IPS DF 6.9 (cell line): ENCODE measurements at places on chromosomes 7 and 10.

- H3K27ac ChIP-seq = no peak overlapping the region
- no peak overlapping the region for H3K4me3 ChIP-seq
- H3K27me3 ChIP-seq = no peaks in the 10 kb centered on the region
- peaks cover 11% of the 10 kb centered on the region for H3K36me3 ChIP-seq
These were observed 12.6 kb downstream of the BAZ1B start for GRCh38 chr7:73509463-73509862.

DNA sequence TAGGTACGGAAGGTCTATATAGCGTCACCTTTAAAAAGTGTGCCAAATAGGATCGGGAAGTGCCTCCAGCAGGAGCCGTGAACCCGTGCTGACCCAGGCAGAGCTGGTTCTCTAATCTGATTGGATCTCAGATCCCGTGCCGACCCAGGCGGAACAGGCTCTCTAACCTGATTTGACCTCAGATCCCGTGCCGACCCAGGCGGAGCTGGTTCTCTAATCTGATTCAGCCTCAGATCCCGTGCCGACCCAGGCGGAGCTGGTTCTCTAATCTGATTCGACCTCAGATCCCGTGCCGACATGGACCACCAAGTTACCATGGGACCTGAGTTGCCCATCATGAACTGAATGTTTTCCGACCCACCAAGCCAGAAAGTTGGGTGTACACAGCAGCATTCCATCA is 463.9 kb downstream of the PTPRN2 start:
- no peaks in the 10 kb centered on the region for H3K4me1 ChIP-seq
- H3K27me3 ChIP-seq = no peaks in the 10 kb centered on the region
- H3K27ac ChIP-seq = no peak overlapping the region

- no peak for DNase-seq
- no peak overlapping the region for H3K27ac ChIP-seq
- H3K4me1 ChIP-seq = no peaks in the 10 kb centered on the region
- no peak overlapping the region for H3K4me3 ChIP-seq
- H3K36me3 ChIP-seq = no peaks in the 10 kb centered on the region
These were observed 22.4 kb upstream of the UTF1 start for GRCh38 chr10:133207627-133208026.

GRCh38 chr10:4013651-4014121 is 228.7 kb upstream of the KLF6 start:
- no peaks in the 10 kb centered on the region for H3K27me3 ChIP-seq
- H3K27ac ChIP-seq = no peak overlapping the region
- H3K36me3 ChIP-seq = no peaks in the 10 kb centered on the region
- no peak overlapping the region for H3K4me3 ChIP-seq
- no peaks in the 10 kb centered on the region for H3K4me1 ChIP-seq

DNA sequence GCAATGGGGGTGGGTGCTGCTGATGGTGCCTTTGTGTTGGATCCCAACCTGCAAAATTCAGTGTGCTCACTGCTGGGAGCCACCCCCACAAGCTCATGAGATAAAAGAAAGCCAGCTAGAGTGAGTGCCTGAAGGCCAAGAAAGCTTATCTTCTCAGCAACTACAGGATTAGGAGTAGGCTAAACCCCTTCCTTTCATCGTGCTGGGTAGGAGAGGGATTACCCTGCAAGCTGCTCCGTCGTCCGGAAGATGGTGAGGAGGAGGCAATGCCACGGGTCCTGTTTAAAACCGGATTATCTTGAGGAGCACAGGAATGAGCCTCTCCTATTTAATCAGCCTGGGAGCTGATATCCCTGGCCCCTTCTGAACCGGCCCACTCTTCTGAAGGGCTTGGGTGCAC is 258.0 kb downstream of the GALNT17 start:
- no peaks in the 10 kb centered on the region for H3K36me3 ChIP-seq
- H3K27ac ChIP-seq = no peak overlapping the region
- no peaks in the 10 kb centered on the region for H3K27me3 ChIP-seq
- no peak overlapping the region for H3K4me3 ChIP-seq
- 0 out of 2 replicates have a peak, but pooled peaks cover 1% of the 10 kb centered on the region for H3K4me1 ChIP-seq
- DNase-seq = no peak

DNA sequence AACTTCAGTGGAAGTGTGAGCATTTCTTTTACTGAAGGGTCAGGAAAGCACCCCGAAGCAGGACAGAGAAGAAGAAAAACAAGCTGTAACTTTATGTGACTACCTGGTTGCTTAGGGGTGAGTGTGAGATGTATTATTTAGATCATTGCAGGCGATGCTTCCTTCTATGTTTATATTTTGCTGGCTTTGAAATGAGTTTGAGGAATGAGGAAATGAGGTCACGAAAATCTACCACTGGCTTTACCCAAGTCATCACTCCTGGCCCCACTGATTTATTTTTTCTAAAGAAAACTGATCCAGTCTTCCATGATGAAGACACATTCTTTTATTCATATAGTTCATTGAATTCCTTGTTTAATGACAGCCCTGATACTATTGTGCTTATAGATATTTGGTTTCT is 716.6 kb upstream of the FZD8 start:
- no peak overlapping the region for H3K4me3 ChIP-seq
- no peaks in the 10 kb centered on the region for H3K27me3 ChIP-seq
- H3K27ac ChIP-seq = no peak overlapping the region
- no peaks in the 10 kb centered on the region for H3K36me3 ChIP-seq
- DNase-seq = no peak

GRCh38 chr7:151735851-151736402 is 141.0 kb downstream of the PRKAG2 start:
- H3K36me3 ChIP-seq = no peaks in the 10 kb centered on the region
- no peak for DNase-seq
- H3K27me3 ChIP-seq = no peaks in the 10 kb centered on the region
- peaks cover 5% of the 10 kb centered on the region for H3K4me1 ChIP-seq
- H3K4me3 ChIP-seq = no peak overlapping the region
- H3K27ac ChIP-seq = no peak overlapping the region

DNA sequence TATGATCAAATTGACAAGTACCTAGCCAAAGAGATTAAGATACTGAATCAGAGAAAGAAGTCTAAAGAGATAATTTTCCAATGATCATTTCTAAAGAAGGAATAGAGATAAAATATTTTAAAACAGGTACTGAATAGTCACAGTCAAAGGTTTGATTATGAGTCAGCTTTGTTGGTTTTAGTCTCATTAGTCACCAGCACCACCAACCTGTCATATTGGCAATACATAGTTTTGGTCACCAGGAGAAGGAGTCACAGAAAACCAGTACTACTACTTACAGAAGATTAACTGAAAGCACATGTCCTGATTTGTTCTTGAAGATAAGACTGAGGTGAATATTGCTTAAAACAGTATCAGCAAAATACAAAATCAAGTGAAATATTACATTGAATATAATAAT is 34.6 kb downstream of the ZEB1 start:
- no peak for DNase-seq
- no peak overlapping the region for H3K4me3 ChIP-seq
- H3K27ac ChIP-seq = no peak overlapping the region
- no peaks in the 10 kb centered on the region for H3K4me1 ChIP-seq
- no peaks in the 10 kb centered on the region for H3K27me3 ChIP-seq

GRCh38 chr7:148912758-148913541 is 28.9 kb upstream of the EZH2 start:
- no peak overlapping the region for H3K27ac ChIP-seq
- no peaks in the 10 kb centered on the region for H3K36me3 ChIP-seq
- no peak overlapping the region for H3K4me3 ChIP-seq
- peaks cover 5% of the 10 kb centered on the region for H3K4me1 ChIP-seq

- no peaks in the 10 kb centered on the region for H3K27me3 ChIP-seq
- H3K4me1 ChIP-seq = no peaks in the 10 kb centered on the region
- no peaks in the 10 kb centered on the region for H3K36me3 ChIP-seq
- H3K4me3 ChIP-seq = no peak overlapping the region
These were observed 121.0 kb upstream of the FAM171A1 start for GRCh38 chr10:15491856-15492642.

DNA sequence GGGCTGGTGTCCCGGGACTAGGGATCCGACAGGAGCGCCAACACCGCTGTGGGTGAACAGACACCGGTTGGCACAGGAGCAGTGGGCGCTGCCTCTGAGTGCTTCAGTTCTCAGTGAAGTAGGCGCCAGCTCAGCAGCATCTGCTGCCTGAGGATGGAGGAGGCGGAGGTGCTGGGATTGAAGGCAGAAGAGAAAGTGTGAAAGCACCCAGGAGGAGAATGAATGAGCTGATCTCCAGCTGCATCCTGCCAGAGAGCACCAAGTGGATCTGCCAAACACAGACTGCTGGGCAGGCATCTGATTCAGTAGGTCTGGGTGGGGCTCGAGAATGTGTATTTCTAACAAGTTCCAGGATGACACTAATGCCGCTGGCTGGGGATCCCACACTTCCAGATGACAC is 74.5 kb downstream of the LANCL2 start:
- H3K27me3 ChIP-seq = no peaks in the 10 kb centered on the region
- H3K27ac ChIP-seq = no peak overlapping the region
- no peak for DNase-seq

DNA sequence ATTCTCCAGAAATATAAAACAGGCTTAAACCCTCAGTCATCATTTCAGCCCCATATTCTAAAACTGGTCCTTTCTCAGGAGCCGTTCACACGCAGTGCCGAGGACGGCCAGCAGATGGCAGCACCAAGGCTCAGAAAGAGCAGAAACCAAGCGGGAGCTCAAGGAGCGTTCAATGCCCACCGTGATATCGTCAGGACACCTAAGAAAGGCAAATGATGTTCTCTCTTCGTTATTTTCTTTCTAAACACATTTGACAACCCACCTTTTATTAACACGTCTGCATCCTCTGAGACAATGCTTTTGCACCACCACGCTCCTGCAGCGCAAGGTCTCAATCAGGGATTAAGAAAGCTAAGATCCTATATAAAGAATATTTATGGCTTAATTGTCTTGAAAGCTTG is 45.7 kb upstream of the RBM33 start:
- peak; percentile 63 for DNase-seq
- H3K27ac ChIP-seq = no peak overlapping the region
- H3K4me1 ChIP-seq = 0 out of 2 replicates have a peak, but pooled peaks cover 4% of the 10 kb centered on the region
- H3K36me3 ChIP-seq = no peaks in the 10 kb centered on the region
- no peaks in the 10 kb centered on the region for H3K27me3 ChIP-seq
- no peak overlapping the region for H3K4me3 ChIP-seq

DNA sequence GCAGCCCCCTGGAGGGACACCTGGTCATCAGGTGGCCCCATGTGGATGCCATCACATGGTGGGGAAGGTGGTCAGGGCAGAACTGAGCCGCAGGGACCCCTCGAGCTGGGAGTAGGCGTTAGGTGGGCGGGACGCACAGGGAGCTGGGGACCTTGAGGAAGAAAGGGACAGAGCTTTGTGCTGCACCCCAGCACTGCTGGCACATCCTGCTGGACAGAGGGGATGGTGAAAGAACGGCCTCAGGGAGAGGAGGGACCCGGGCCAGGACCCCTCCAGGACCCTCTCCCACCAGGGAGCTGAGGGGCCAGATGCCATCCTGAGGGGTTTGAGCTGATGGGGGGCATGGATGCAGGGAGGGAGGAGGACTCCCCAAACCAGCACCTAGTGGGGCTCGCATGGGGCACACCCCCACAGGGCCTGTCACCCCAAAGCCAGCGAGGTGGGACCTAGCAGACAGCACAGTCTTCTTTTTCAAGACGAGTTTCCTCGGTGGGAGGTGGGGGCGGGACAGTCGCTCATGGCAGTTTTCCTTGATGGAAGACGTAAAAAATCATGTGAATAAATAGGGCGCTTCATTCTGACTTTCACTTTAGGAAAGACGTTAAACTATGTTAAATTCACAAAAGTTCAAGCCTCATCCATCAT is 43.3 kb downstream of the STK32C start:
- H3K27me3 ChIP-seq = no peaks in the 10 kb centered on the region
- H3K4me1 ChIP-seq = no peaks in the 10 kb centered on the region; the same call in 1 of the 2 replicates
- no peak overlapping the region for H3K27ac ChIP-seq
- no peak for DNase-seq

GRCh38 chr10:11270135-11270857 is 252.6 kb downstream of the CELF2 start:
- H3K4me1 ChIP-seq = no peaks in the 10 kb centered on the region; the same call in 1 of the 2 replicates
- DNase-seq = peak; percentile 86
- H3K36me3 ChIP-seq = no peaks in the 10 kb centered on the region
- H3K27ac ChIP-seq = no peak overlapping the region

- DNase-seq = no peak
- no peak overlapping the region for H3K27ac ChIP-seq
- H3K36me3 ChIP-seq = no peaks in the 10 kb centered on the region
- H3K4me3 ChIP-seq = no peak overlapping the region
- H3K4me1 ChIP-seq = 0 out of 2 replicates have a peak, but pooled peaks cover 1% of the 10 kb centered on the region
- no peaks in the 10 kb centered on the region for H3K27me3 ChIP-seq
These were observed 96.9 kb upstream of the FGFR2 start for GRCh38 chr10:121694966-121695643.

- H3K4me3 ChIP-seq = no peak overlapping the region
- no peaks in the 10 kb centered on the region for H3K27me3 ChIP-seq
- DNase-seq = no peak
- no peak overlapping the region for H3K27ac ChIP-seq
- H3K4me1 ChIP-seq = no peaks in the 10 kb centered on the region
These were observed 105.2 kb downstream of the FANK1 start for GRCh38 chr10:126001576-126001975.

DNA sequence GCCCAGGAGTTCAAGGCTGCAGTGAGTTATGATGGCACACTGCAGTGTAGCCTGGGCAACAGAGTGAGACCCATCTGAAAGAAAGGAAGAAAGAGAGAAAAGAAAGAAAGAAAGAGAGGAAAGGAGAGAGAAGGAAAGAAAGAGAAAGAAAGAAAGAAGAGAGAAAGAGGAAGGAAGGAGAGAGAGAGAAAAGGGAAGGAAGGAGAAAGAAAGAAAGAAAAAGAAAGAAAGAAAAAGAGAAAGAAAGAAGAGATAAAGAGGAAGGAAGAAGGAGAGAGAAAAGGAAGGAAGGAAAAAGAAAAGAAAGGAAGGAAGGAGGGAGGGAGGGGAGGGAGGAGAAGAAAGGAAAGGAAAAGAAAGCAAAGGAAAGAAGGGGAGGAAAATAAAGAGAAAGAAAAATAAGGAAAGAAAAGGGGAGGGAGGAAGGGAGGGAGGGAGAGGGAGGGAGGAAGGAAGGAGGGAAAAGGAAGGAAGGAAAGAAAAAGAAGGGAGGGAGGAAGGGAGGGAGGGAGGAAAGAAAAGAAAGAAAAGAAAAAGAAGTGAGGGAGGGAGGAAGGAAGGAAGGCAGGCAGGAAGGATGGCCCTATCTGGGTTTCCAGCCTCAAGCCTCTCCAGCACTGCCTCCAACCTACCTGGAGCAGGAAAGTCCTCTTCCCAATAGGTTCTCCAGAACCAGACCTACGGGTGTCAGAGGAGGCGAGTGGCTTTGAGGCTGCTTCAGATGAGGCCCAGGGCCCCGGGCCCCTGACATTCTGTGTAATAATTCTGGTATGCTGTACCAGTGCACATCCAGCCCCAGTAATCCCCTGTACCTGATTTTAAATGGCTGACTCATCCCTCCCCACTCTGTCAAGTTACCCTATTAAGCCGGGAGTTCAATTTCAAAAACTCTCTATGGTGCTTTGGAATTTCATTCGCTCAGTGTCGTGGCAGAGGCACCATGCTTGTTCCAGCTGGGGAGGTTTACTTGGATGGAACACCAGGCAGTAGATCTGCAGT is 6.8 kb upstream of the PARD3 start:
- H3K4me3 ChIP-seq = no peak overlapping the region
- H3K27ac ChIP-seq = no peak overlapping the region
- no peak for DNase-seq
- H3K4me1 ChIP-seq = peaks cover 2% of the 10 kb centered on the region; the same call in 1 of the 2 replicates
- no peaks in the 10 kb centered on the region for H3K36me3 ChIP-seq
